ENCODE measurements at places on chromosomes 5 and 9. TPM values are rescaled to one million over a fixed set of nuclear protein-coding genes. Genes with fewer than 3 reads are reported as not detected.

- DNase-seq: no peak
These were observed 167.6 kb upstream of the OTULINL start for GRCh38 chr5:14414007-14414406.

DNA sequence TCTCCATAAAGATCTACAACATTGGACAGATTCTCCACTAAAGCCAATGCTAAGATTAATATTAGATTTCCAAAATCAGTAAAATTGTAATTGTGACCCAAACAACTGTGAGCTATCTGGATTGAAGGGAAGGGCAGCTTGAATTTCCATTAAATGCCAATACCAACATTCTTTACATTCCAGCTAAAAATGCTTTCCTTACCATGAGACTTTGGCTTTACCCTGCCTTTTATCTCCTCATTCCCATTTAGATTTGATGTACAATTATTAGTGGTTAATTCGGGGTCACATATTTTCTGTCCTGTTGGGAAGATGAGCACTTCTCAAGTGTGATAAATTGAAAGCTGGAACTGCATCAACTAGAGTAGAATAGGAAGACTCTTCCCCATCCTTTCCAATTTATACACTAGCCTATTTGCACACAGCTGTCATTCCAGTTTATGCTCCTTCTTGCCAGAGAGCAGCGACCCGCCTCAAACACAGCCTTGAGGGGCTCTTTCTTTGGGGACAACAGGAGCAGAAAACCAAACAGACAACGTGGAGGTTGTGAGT lies 33.1 kb upstream of the MYOT start:
- DNase-seq: no peak

DNA sequence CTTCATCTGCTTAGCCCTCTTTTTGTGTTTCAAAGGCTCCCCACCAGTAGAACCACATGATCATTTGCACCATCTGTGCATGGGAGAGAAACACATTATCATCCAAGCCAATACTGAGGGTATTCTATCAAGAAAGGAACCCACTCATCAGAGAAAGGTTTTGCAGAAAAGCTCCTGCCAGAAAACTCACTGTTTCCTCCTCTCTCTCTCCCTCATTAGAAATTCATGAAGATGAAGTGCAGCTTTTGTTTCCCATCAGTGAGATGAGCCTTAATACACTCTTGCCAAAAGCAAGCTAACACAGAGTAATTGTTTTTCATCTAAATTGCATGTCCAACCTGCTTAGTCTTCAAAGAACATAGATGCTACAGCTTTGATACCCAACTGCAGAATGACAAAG lies 142.4 kb upstream of the GRAMD2B start:
- DNase-seq: no peak

GRCh38 chr9:98228392-98229089 lies 26.9 kb downstream of the TBC1D2 start:
- no peak for DNase-seq

DNA sequence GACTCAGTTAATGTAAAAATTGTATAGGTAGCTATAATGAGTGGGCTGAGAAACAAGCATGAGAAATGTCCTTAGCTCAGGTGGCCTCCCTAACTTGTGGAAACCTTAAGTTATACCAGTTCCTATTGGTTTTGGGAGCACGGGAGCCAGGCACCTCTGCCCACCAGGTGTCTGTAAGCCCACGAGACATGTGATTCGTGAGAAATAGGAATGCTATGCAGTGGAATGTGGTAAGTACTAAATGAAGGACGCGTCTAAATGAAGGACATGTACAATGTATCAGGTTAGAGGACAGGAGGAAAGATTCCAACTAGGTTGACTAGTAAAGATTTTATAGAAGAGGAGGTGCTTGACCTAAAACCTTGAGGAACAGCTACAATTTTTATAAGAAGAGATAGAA lies 46.0 kb upstream of the F2RL2 start:
- no peak for DNase-seq

DNA sequence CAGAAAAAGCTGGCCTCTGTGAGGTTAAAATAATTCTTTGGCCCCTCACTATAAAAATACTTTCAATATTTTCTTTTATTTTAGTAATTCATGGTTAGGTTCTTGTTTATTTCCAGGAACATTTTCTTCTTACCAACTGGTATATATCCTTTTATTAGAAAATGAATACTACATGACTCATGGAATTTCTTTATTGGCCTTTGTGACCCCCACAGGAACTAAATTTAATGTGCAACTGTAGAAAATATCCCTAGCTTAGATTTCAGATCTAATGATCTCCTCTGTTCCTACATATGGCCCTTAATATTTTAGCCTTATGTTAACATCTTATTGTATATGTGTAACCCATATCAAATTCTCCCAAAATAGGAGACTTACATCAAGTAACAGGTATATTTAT lies 429.9 kb downstream of the NR2F1-AS1 start:
- DNase-seq: no peak

GRCh38 chr9:130024597-130024994 lies 18.4 kb downstream of the FNBP1 start:
- DNase-seq: no peak

DNA sequence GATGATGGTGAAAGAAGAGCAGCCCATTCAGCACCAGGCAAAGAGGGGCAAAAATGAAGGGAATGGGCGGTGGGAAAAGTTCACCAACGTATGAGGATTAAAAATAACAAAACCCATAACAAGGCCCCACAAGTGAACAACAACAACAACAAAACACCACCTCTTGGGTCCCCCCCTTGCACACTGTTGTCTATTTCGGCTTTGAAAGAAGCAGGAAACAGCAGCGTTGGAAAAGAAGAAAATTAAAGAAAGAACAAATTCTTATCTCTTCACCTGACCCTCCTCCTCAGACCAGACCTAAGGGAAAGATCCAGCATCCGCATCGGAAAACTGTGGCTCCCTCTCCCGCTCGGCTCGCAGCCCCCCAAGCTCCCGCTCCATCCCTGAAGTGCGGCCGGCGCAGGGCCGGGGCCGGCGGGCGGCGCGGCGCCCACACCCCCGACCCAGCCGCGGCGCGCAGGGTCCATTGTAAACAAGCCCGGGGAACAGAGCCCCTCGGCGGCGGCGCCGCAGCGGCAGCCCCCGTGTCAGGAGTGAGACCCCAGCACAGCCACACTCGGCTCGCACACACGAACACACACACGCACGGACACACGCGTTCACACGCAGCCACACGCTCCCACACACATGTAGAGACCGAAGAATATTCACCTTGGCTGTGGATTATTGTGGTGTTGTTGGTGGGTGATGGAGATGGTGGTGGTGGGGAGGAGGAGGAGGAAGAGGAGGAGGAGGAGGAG lies 535 bp downstream of the RFX3 start:
- no peak for DNase-seq

- no peak for DNase-seq
These were observed 24.5 kb upstream of the DPYSL3 start for GRCh38 chr5:147534172-147534951.

GRCh38 chr5:117942861-117943519 lies 1045.4 kb downstream of the DTWD2 start:
- DNase-seq: no peak

DNA sequence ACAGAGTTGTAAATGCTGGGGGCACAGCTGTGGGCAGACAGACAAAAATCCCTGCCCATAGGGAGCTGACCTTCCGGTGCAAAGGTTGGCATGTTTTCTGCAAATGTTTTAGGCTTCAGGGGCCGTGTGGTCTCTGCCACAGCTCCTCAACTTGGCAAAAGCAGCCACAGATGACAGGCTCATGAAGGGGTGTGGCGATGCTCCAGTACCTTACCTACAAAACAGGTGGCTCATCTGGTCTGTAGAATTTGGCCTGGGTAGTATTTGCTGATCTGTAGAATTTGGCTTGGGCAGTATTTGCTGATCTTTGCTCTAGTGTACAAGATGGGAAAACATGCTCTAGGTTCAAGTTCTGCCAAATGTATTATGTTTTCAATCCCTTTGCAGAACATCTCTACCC lies 283.9 kb downstream of the GADD45G start:
- no peak for DNase-seq

GRCh38 chr5:142324136-142324870 lies 518 bp downstream of the SPRY4 start:
- DNase-seq: no peak

- no peak for DNase-seq
These were observed 1.0 kb downstream of the DOCK8 start for GRCh38 chr9:215631-216155.

DNA sequence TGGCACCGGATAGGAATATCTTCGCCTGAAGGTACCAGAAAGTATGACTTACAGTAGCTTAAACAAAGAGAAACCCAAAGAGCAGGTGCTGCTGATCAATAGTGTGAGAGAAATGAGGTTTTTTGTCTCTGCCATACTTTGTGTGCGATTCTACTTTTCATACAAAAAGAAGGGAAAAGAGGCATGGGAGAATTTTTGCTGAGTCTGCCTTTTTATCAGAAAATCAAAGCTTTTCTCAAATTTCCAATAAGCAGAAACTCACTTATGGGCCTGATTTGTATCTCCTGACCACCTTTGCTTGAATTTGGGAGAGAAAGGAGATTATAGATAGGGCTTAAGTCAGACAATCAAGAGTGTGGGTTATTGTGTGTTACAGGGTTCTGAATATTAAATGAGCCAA lies 65.5 kb upstream of the TAF11L2 start:
- DNase-seq: no peak

- no peak for DNase-seq
These were observed 9.7 kb downstream of the SPINK1 start for GRCh38 chr5:147821766-147822165.

GRCh38 chr5:179231309-179231708 lies 114.0 kb downstream of the ADAMTS2 start:
- DNase-seq: no peak

DNA sequence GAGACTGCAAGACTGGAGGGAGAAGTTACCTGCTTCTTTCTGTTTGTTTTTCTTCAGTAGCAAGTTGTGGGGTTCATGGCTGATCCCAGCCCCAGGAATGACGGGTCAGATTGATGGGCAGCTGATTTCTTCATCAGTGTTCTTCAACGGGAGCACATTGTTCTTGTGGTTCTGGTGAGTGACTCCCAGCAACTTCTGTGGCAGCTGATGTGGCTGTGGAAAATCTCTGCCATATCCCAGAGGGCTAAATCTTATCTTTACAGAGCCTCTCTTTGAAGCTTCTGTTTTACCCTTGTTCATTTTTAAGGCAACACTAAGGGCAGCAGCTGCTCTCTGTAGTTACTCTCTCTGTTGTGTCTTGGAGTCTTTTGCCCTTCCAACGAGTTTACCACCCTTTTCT lies 710.3 kb downstream of the PRELID2 start:
- no peak for DNase-seq

DNA sequence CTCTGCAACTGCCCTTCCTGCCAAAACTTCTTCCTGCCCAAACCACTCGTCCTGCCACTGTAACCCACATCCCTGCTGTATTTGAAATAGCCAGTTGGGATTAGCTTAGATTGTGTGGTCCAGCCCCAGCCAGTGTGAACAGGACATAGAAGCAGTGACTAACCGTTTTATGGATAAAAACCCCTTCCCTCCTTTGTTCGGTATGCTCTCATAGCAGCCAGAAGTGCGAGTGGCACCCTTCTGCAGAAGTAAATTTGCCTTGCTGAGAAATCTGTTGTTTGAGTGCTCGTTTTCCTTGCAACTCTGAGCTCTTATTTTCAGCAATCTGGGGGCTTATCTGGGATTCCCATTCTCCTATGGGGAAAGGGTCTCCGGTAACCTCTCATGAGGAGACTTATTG lies 470.0 kb downstream of the PRDM9 start:
- no peak for DNase-seq

Gene FGF1
- total RNA-seq: 11.4 TPM

Gene MARCOL
- not detected for total RNA-seq

Gene PITX1
- not detected for total RNA-seq

Gene AGXT2
- total RNA-seq: not detected

Gene NMUR2
- not detected for total RNA-seq

Gene PCDHB2
- total RNA-seq: 2.3 TPM

Gene CNTNAP3
- 12.9 TPM for total RNA-seq

Gene IL7R
- 12.7 TPM for total RNA-seq

Gene SFXN1
- 22.9 TPM for total RNA-seq

Gene BARHL1
- total RNA-seq: not detected

Gene IL33
- total RNA-seq: 69.7 TPM

Gene ZNF879
- 2.6 TPM for total RNA-seq
